Hair follicle dermal papilla cell (primary cell): ENCODE measurements at places on chromosomes 7 and 10. TPM values are rescaled to one million over a fixed set of nuclear protein-coding genes. Genes with fewer than 3 reads are reported as not detected.

ASB10 gene
- total RNA-seq = not detected in 2 replicates

GRID2IP gene
- total RNA-seq = 0.12 TPM in 1 of 2 replicates, not detected in the other

MMD2 gene
- total RNA-seq = not detected in 2 replicates

CROT gene
- 12.2 and 13.8 TPM in 2 replicates for total RNA-seq

SFTPA2 gene
- not detected in 2 replicates for total RNA-seq

CCL24 gene
- not detected in 2 replicates for total RNA-seq

OR6B1 gene
- total RNA-seq = not detected in 2 replicates

LLCFC1 gene
- total RNA-seq = not detected in 2 replicates

CD36 gene
- 7.5 and 8.9 TPM in 2 replicates for total RNA-seq

MALRD1 gene
- total RNA-seq = 0.61 and 3.7 TPM in 2 replicates

PANK1 gene
- total RNA-seq = 4.0 and 5.7 TPM in 2 replicates

CYP3A4 gene
- not detected in 2 replicates for total RNA-seq

MRPL43 gene
- total RNA-seq = 57.1 and 58.2 TPM in 2 replicates

BTBD16 gene
- not detected in 2 replicates for total RNA-seq

PPP1R3A gene
- not detected in 2 replicates for total RNA-seq

HMX3 gene
- not detected in 2 replicates for total RNA-seq

PWWP2B gene
- total RNA-seq = 26.0 and 26.3 TPM in 2 replicates

KIAA1549 gene
- 3.0 and 3.6 TPM in 2 replicates for total RNA-seq

SPDYE5 gene
- 0.12 TPM in 1 of 2 replicates, not detected in the other for total RNA-seq

ABCB4 gene
- 10.4 and 23.5 TPM in 2 replicates for total RNA-seq

PDK4 gene
- 0.49 TPM in 2 replicates for total RNA-seq

SSC4D gene
- 0.32 and 1.2 TPM in 2 replicates for total RNA-seq

EVX1 gene
- not detected in 2 replicates for total RNA-seq

BAMBI gene
- total RNA-seq = 10.4 and 16.2 TPM in 2 replicates

STEAP1 gene
- 44.4 and 50.0 TPM in 2 replicates for total RNA-seq

KIAA1217 gene
- total RNA-seq = 12.2 and 18.2 TPM in 2 replicates

MCM10 gene
- total RNA-seq = 0.81 and 0.85 TPM in 2 replicates
